Colonic mucosa (tissue), 4 donors: ENCODE measurements at places on chromosomes 11 and 22. TPM values are rescaled to one million over a fixed set of nuclear protein-coding genes. Genes with fewer than 3 reads are reported as not detected.

RNF169 gene
- 12.4 TPM for total RNA-seq

OR8G1 gene
- total RNA-seq: not detected

IRAG1 gene
- 3.5 TPM for total RNA-seq

TMEM191B gene
- 4.3 TPM for total RNA-seq

APOL3 gene
- total RNA-seq: 9.6 TPM

MIF gene
- 869 TPM for total RNA-seq

DNA sequence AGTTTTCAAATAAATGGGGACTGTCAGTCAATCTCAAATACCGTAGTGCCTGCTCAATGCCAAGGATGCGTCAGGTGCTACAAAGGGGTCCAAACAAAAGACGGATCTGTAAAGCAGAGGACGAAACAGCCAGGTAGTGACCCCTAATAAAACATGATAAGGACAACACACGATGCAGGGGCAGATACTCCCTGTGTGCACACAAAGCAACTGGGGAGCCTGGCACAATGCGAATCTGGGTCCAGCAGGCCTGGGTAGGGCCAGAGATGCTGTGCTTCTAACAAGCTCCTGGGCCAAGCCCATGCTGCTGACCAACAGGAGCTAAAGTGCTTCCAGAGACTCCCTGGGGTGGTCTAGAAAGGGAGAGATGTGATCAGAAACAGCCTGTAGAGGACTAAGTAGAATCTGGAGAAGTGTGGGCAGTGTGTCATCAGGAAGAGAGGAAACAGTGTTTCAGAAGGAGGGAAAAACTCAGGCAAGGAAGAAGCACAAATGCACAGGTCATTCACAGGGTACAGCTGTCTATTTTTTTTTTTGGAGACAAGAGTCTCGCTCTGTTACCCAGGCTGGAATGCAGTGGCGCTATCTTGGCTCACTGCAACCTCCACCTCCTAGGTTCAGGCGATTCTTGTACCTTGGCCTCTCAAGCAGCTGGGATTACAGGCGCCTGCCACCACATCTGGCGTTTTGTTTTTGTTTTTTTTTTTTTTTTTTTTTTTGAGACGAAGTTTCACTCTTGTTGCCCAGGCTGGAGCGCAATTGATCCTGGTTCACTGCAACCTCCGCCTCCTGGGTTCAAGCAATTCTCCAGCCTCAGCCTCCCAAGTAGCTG lies 74.5 kb downstream of the MICAL3 start:
- H3K36me3 ChIP-seq: no peaks in the 10 kb centered on the region
- no peak overlapping the region for H3K27ac ChIP-seq
- no peak overlapping the region for H3K4me3 ChIP-seq
- H3K4me1 ChIP-seq: no peaks in the 10 kb centered on the region
- H3K27me3 ChIP-seq: no peaks in the 10 kb centered on the region

DNA sequence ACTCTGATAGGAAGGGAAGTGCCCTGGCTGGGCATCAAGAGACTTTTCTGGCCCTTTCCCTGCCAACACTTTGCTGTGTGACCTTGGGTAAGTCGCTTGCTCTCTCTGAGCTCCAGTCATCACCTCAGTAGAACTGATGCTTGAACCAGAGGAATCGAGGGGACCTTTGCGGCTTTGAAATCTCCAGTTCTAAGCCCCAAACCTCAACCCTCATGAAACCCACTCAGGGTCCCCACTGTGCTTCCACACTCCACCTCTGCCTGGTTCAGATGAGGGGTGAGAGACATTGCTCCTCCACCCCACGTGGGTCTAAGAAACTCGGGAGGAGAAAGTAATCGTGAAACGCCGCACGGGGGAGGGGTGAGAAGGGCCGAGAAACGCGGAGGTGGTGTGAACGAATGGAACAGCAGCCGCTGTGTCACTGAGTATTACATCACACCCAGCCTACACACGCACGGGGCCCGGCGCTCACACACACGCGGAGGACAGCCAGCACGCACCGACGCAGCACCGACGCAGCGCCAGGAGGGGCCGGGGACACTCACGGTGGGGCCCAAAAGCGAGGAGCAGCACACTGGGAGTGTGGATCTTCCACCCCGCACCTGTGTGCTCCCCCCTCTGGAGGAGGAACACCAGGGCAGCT lies 4.3 kb downstream of the RTN4RL2 start:
- peaks cover 13% of the 10 kb centered on the region for H3K27me3 ChIP-seq
- DNase-seq: no peak
- no peak overlapping the region for H3K4me3 ChIP-seq
- H3K4me1 ChIP-seq: peaks cover 6% of the 10 kb centered on the region
- H3K36me3 ChIP-seq: no peaks in the 10 kb centered on the region

- H3K27ac ChIP-seq: no peak overlapping the region
- DNase-seq: no peak
- no peak overlapping the region for H3K4me3 ChIP-seq
- no peaks in the 10 kb centered on the region for H3K27me3 ChIP-seq
- H3K4me1 ChIP-seq: no peaks in the 10 kb centered on the region
- H3K36me3 ChIP-seq: no peaks in the 10 kb centered on the region
Measured at GRCh38 chr11:10428453-10428852, 26.6 kb upstream of the AMPD3 start.

- H3K27ac ChIP-seq: peak overlapping the region; percentile 95
- H3K4me3 ChIP-seq: no peak overlapping the region
- no peaks in the 10 kb centered on the region for H3K27me3 ChIP-seq
- DNase-seq: peak; percentile 46
- no peaks in the 10 kb centered on the region for H3K36me3 ChIP-seq
- peaks cover 47% of the 10 kb centered on the region for H3K4me1 ChIP-seq
Measured at GRCh38 chr11:77074626-77075221, 8.0 kb downstream of the CAPN5 start.
